ENCODE measurements at places on chromosomes 1 and 21. TPM values are rescaled to one million over a fixed set of nuclear protein-coding genes. Genes with fewer than 3 reads are reported as not detected.

Gene FMO2
- 0.20 TPM for total RNA-seq

Gene E2F2
- 0.87 TPM for total RNA-seq

DNA sequence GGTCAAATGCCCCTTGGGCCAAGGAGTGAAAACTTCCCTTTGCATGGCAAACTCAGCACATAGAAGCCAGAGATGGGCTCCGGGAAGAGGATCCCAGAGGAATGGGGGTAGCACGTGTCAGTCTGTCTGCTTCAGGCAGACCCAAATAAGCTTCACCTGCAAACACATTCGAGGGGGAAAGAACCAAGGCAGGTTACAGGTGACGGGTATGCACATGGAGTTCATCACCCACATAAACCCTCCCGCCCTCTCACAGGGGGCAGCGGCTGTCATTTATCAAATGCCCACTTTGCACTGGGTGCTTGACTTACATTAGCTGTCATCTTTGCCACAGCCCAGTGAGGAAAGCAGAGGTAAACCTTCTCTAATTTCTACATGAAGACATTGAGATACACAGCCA is 73.0 kb upstream of the TLR5 start:
- DNase-seq: no peak

DNA sequence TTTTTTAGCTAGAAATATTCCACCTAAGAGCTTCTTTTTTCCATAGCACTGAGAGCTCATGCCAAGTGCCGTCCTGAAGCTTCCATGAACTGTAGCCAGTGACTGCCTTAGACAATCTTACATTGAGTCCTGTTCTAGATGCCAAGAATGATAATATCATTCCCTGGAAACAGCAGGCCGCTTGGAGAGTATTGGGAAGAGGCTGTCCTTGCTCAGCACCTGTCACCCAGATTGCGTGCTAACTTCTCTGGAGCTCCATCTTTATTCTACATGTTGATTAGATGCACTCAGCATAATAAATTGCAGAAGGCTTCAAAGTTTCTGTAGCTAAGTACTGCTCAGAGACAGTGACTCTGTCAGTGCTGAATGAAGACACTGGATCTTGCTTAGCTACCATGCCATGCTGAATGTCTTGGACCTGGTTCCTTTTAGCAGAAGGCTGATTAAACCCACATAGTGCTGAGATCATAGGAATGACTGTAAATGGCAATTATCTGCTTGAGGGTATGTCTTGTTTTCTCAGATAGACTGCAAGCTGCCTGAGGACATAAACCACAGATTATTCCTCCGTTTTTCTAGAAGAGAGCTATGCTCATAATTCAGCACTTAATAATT is 83.1 kb upstream of the IRF2BP2 start:
- no peak for DNase-seq

Gene SPRR2B
- total RNA-seq: not detected

- DNase-seq: no peak
Measured at GRCh38 chr1:245475961-245476516, 321.3 kb downstream of the KIF26B start.

DNA sequence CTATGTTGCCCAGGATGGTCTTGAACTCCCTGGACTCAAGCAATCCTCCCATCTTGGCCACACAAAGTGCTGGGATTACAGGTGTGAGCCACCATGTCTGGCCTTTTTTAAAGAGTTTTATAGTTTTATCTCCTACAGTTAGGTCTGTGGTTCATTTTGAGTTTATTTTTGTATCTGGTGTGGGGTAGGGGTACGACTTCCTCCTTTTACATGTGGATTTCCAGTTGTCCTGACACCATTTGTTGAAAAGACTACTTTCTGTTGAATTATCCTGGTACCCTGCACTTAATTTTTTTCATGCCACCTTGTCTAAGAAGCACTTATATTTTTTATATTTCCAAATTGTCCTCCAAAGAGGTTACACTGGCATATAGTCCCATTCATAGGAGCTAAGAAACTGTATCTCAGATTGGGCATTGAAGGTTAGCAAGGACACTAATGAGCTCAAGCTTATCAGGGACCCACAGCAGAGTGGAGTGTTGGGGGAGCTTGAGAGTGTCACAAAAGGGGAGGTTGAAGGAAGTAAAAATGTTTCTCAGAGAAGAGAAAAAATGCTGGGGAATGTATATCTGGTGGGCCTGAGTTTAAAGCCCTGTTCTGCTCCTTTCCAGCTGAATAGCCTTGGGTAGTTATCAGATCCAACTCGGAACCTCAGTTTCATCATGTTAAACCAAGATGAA is 23.4 kb upstream of the MEF2D start:
- no peak for DNase-seq

Data from lung microvascular endothelial cell (primary cell).